ENCODE measurements at places on chromosomes 6 and 20. TPM values are rescaled to one million over a fixed set of nuclear protein-coding genes. Genes with fewer than 3 reads are reported as not detected.
A peak's percentile ranks its signal among the peaks of the same experiment; 100 is the strongest.

DNA sequence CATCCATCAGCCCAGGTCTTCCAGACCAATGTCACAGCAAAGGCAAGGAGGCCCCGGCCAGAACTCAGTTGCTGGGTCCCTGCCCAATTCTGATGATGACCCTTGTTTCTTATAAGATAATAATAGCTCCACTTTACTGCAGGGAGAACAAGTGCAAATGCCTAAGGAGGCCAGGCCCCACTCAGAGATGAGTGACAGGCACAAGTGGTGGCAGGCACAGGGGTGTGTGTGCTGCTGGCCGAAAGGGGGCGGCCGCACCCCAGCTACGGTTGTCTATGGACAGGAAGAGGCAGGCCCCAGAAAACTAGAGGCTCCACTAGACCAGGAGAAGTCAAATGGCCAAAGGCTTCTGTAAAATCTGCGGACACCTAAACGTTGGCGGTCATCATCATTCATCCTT, 28.6 kb downstream of the GNAS-AS1 start:
- H3K27me3 ChIP-seq: no peaks in the 10 kb centered on the region
- no peak for DNase-seq
- no peaks in the 10 kb centered on the region for H3K4me1 ChIP-seq

DNA sequence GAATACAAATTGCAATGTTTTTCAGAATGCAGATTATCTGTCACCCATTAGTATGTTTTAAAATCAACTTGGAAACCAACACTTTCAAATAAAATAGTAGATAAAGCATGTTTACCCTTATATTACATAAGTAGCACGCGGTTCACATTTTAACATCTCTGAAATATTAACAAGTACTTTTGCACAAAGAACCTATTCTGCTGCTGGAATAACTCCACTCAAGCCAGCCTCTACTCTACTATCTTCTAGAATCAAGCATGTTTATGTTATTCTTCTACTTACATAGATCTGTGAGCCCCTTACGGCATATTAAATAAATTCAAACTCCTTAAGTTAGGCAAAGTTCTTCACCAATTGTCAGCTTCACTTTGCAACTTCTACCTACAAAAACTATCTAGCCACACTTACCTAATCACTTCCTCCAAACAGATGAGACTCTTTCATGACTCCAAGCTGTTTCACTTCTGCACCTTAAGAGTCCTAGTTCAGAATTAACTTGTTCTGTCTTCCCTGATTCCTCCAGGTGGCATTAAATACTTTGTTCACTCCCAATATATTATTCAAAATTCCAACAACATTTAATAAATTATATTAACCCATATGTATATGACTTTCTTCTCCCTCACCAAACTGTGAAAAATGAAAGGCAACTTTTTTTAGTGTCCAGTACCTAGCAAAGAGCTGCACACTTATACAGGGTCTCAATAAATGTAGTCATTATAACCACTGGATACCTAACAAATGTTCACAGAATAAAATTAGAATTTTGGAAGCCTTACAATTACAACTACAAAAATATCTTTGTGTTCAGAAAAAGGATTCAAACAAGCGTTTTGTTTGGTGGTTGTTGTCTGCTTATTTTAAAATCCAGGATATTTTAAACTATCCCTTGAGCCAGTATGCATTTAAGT, 12.1 kb downstream of the CEP85L start:
- H3K36me3 ChIP-seq: no peaks in the 10 kb centered on the region
- H3K4me3 ChIP-seq: no peak overlapping the region
- H3K27ac ChIP-seq: no peak overlapping the region

- no peak overlapping the region for H3K27ac ChIP-seq
- no peaks in the 10 kb centered on the region for H3K36me3 ChIP-seq
- H3K27me3 ChIP-seq: no peaks in the 10 kb centered on the region
- H3K4me3 ChIP-seq: no peak overlapping the region
- no peaks in the 10 kb centered on the region for H3K4me1 ChIP-seq
- no peak for DNase-seq
Observed at GRCh38 chr6:53628354-53629119, 37.0 kb downstream of the KLHL31 start.

GRCh38 chr6:101703311-101703710, 309.8 kb downstream of the GRIK2 start:
- no peak overlapping the region for H3K27ac ChIP-seq
- H3K4me3 ChIP-seq: no peak overlapping the region
- no peaks in the 10 kb centered on the region for H3K27me3 ChIP-seq
- no peak for DNase-seq
- no peaks in the 10 kb centered on the region for H3K36me3 ChIP-seq
- no peaks in the 10 kb centered on the region for H3K4me1 ChIP-seq

GRCh38 chr6:29763491-29764289, 40.5 kb downstream of the HLA-F start:
- no peaks in the 10 kb centered on the region for H3K4me1 ChIP-seq
- no peaks in the 10 kb centered on the region for H3K36me3 ChIP-seq

DNA sequence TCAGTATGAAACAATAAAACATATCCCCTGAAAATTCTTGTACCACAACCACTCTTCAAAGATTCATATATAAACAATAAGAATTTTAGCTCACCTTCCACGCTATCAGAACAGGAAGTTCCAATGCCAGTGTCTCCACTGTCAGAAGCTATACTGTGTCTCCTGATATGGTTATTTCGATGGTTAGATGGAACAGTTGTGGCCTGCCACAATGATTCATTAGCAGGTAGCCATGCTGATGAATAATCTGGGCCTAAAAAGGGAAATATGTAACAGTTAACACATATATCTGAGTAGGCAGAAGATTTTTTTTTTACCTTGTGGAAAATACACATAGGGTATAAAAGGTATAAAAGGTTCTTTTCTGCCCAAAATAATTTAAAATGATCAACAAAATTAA, 19.0 kb downstream of the CEP85L start:
- H3K27me3 ChIP-seq: no peaks in the 10 kb centered on the region
- no peak overlapping the region for H3K27ac ChIP-seq
- peaks cover 16% of the 10 kb centered on the region for H3K4me1 ChIP-seq
- no peak overlapping the region for H3K4me3 ChIP-seq
- H3K36me3 ChIP-seq: no peaks in the 10 kb centered on the region
- no peak for DNase-seq

- no peaks in the 10 kb centered on the region for H3K36me3 ChIP-seq
- H3K4me1 ChIP-seq: peaks cover 10% of the 10 kb centered on the region
- peak within 1 kb of the TSS; percentile 49 for H3K4me3 ChIP-seq
- no peaks in the 10 kb centered on the region for H3K27me3 ChIP-seq
- H3K27ac ChIP-seq: no peak within 1 kb of the TSS
- DNase-seq: peak; percentile 33
Observed at GRCh38 chr20:24469116-24469893, at the start of gene SYNDIG1. Gene SYNDIG1 (plus strand): TSS chr20:24469629. CDS start chr20:24543098, 73,469 bp downstream.

DNA sequence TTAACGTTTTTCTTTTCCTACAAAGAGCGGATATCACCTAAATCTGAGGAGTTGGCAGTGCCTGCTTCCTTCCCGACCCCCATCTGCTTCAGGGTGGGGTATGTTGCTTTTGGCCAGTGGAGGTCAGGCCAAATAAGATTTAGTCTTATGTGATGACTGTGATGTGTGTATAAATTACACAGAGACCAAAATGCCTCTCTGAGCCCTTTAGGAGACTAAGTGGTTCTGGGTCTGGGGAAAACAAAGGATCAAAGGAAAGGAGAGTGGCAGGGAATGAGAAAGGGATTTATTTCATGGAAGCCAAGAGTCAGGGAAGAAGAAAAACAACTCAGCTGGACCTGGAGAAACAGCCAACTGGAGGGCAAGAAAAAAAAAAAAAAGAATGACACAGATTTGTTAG, 39.1 kb upstream of the TBC1D7 start:
- no peaks in the 10 kb centered on the region for H3K4me1 ChIP-seq
- DNase-seq: no peak
- no peaks in the 10 kb centered on the region for H3K36me3 ChIP-seq
- no peak overlapping the region for H3K27ac ChIP-seq
- no peaks in the 10 kb centered on the region for H3K27me3 ChIP-seq

DNA sequence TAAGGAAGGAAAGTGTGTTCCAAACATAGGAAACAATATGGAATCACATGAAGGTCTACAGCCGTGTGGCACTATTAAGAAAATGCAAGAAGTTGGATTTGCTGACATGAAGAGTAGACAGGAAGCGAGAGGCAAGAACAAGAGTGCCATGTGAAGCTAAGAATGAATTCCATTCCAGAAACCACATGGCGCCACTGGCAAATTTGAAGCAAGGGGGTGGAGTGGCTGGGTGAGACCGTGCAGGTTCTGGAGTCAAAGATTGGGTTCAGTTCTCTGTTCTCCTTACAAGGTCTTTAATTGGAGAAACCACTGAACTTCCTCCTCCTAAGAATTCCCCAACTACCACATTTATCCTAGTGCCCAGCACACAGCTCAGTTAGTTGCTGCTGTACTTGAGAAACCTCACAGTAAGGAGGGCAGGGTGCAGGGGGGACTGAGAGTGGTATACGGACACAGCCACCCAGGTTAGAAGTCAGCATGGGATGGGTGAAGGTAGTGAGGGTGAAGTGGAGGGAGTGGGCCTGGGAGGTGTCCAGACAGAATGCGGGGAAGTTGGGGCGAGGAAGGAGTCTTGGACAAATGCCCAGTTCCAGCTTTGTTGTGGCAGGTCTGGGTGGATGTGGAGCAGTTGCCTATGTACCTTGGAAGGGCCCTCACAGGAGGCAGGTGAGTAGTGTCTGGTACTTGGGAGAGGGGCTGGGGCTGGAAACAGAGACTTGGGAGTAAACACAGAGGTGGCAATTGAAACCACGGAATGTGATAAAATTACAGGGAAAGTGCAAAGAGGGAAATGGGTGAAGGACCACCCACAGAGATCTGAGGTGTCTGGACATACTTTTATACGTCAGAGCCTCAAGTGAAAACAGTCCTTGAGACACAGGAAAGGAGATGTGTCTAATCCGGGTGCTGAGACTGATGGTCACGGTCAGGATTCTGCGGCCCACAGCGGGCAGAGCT, 14.3 kb downstream of the LYRM4 start:
- no peaks in the 10 kb centered on the region for H3K36me3 ChIP-seq
- H3K27ac ChIP-seq: no peak overlapping the region

GRCh38 chr6:28927846-28928245, 4.1 kb upstream of the TRIM27 start:
- H3K27me3 ChIP-seq: no peaks in the 10 kb centered on the region
- no peaks in the 10 kb centered on the region for H3K36me3 ChIP-seq
- H3K4me1 ChIP-seq: peaks cover 6% of the 10 kb centered on the region
- DNase-seq: no peak

DNA sequence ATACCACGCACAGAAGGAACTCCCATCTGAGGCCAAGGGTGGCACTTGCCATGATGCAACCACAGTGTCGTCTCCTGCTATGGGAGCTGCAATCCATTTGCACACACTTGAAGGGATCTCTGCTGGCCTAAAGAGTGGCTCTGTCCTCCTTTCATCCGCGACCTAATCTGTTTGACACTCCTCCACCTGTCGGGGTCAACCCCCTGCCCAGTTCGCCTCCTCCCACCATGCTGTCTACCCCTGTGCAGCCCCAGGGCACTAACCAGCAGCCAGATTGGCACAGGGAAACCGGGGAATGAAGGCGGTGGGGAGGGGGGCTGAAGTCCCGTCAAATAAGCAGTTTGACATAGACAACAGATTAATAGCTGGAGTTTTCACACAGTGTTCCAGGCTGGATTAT, 58.1 kb upstream of the FOXQ1 start:
- H3K4me3 ChIP-seq: no peak overlapping the region
- no peaks in the 10 kb centered on the region for H3K36me3 ChIP-seq
- no peaks in the 10 kb centered on the region for H3K27me3 ChIP-seq
- no peak overlapping the region for H3K27ac ChIP-seq

DNA sequence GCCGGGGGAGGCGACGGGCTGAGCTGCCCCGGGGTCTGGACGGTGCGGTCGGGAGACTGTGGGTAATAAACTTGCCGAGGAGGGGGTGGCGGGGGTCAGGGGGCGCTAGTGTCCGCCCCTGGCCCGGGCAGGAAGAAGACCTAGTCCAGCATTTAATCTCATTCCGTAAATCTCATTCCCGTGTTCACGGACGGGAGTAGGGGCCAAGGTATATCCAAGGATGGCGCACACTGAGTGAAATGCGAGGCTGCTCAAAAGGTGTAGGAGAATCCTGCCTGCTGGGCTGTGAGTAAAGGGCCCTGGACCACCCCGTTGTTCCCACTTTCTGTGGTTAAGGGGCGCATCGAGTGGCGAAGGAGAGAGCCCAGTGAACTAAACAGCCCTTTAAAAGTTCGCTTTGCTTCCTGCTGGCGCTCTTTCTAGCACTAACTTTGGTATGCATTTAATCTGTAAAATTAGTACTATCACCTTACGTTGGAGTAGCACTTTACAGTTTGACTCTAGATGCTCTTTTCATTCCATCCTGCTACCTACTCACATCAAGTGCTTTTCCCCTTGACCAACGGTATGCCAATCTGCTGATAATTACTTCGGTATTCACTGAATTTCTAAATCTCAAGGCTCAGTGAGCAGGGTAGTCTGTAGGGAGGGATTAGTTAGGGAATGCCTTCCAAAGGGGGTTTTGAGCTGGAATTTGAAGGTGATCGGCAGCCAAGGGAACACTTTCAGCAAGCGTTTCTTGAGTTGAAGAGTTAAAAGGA, 730 bp downstream of the PARD6B start:
- no peaks in the 10 kb centered on the region for H3K27me3 ChIP-seq
- H3K4me1 ChIP-seq: peaks cover 3% of the 10 kb centered on the region
- DNase-seq: peak; percentile 32
- peak overlapping the region; percentile 87 for H3K4me3 ChIP-seq
- no peaks in the 10 kb centered on the region for H3K36me3 ChIP-seq
- peak overlapping the region; percentile 93 for H3K27ac ChIP-seq

- no peaks in the 10 kb centered on the region for H3K27me3 ChIP-seq
- H3K4me3 ChIP-seq: no peak overlapping the region
- no peak overlapping the region for H3K27ac ChIP-seq
- no peak for DNase-seq
Observed at GRCh38 chr6:141513830-141514229, 618.9 kb upstream of the GJE1 start.

DNA sequence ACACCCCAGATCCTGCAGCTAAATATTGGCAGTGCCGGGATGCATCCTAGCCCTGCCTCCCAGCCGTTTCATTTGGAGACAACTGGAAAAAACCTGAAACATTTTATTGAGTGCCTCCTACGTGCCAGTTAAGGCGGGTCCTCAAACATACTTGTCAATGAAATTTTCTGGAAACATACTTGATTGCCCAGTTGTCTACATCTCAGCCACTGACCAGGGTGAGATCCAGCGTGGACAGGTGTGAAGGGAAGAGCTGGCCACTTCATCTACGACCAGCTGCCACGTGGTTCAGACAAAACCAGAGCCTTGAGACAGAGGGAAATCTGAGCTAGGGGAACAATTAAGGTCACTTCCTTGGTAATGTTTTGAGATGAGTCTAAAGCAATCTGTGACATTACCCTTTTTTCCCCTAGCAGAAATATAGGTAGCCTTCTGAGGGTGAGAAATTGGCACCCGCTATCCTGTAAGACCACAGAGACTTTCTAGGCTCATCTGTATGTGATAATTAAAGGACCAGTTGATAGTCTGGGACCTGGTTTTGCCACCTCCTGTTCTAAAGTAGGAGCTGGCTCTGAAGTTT, 116.3 kb upstream of the MTHFD1L start:
- no peak for DNase-seq
- peaks cover 12% of the 10 kb centered on the region for H3K4me1 ChIP-seq
- H3K36me3 ChIP-seq: no peaks in the 10 kb centered on the region
- H3K27ac ChIP-seq: no peak overlapping the region
- H3K4me3 ChIP-seq: no peak overlapping the region

SLC4A11 gene
- total RNA-seq: 10.7 TPM

REV3L gene
- 56.8 TPM for total RNA-seq

SMIM26 gene
- 69.6 TPM for total RNA-seq

ANKRD66 gene
- not detected for total RNA-seq

GJA1 gene
- total RNA-seq: 64.0 TPM

All from testis (tissue), 5 donors.